ENCODE measurements at places on chromosomes 12 and 14.

DNA sequence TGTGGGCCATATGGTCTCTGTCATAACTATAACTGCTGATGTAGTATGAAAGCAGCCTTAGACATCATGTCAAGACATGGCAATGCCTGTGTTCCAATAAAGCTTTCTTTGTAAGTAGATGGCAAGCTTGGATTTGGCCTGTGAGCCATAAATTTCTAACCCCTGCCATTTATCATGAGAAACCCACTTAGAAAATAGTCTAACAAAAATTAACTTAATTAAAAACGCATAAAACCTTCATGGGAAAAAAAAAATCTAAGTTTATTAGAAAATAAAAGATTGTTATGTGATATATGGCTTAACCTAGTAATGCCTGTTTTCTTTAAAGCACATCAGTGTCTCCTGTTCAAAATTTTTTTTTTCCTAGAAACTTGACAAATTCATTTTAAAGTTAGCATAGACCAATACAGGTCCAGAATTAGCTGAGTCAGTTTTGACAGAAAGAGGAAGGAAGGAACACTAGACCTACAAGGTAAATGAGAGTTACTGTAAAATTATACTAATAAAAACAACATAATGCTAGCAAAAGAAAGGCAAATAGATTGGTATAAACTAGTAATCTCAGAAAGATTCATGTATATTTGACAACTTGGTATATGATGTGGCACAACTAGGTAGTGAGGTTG lies 68.2 kb downstream of the USP15 start:
- peak; percentile 30 for DNase-seq

- no peak for DNase-seq
Observed at GRCh38 chr12:131357185-131357747, 353.6 kb upstream of the SFSWAP start.

DNA sequence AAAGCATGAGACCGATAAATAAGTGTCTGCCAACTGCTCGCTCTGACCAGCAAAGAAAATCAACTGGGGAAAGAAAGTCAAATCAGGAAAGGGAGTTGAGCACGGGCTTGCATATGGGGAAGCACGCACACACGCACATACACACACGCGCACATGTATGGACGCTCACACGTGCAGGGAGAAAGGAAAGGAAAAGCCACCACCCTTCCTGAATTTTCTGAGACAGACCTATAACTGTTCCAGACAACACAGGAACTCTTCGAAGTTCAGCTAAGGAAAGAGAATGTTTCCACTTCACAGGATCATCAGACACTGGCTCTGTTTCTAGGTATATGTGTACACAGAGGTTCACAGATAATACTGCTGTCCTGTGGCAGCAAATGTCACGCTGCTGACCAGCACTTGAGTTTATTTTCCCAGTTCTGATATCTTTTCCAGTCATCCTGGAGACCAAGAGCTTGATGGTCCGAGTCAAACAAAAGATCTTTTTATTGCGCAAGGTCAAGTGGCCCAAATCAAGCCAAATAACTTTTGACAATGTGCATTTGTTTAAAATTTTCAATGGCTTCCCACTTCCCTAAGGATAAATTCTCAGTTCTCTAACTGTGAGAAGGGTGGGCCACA lies 82.1 kb upstream of the TMCC3 start:
- DNase-seq: no peak

DNA sequence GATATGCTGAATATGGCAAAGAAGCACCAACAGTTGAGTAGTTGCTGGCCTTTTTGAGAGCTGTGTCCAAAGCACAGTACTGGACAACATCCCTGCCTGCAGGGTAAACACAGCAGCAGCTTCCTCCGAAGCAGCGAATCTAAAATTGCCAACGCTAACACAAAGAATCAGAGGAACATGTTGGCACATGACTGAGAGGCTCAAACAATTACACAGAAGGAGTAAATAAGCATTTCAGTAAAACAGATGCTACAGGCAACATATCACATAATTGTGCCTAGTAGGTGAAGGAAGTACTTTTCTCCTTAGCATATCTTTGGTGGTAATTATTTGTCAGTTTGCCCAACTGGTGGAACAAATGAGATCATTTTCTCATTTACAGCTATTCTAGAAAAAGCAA lies 52.1 kb downstream of the KICS2 start:
- no peak for DNase-seq

DNA sequence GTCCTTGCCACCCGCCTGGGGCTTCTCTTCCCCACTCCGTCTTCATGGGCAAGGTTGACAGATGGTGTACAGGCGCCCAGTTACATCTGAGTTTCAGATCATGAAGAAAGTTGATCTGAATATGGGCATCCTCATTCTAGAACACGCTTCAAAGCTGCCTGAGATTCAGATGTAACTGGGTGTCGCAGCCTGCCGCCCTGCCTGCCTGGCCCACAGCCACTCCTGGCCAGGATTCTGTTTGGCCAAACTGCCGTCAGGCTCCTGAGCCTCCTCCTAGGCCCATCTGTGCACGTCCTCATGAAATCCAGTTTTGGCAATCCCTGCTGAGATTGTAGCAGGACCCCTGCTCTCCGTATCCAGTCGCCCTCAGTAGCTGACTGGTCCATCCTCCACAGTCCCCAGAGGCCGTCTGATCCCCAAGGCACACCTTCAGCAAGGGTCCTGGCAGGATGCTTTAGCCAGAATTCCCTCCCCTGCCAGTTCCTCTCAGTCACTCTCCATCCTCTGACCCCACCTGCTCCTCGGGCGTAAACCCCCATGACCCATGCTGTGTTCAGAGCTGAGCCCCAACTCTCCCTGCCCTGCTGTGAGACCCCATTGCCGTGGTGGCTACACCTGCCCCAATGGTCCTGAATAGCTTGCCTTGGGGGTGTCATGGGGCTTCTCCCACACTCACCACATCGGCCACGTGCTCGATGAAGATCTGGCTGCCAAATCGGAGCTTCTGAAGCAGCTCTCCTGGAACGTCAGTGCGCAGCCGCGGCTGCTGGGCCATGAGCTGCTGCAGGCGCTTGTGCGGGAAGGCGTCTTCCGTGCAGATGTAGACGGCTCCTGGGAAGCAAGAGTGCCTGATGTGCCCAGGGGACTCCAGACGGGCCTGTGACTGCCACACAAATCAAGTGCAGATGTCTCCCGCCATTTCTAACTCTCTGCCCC lies 12.5 kb downstream of the XRCC3 start:
- DNase-seq: no peak

DNA sequence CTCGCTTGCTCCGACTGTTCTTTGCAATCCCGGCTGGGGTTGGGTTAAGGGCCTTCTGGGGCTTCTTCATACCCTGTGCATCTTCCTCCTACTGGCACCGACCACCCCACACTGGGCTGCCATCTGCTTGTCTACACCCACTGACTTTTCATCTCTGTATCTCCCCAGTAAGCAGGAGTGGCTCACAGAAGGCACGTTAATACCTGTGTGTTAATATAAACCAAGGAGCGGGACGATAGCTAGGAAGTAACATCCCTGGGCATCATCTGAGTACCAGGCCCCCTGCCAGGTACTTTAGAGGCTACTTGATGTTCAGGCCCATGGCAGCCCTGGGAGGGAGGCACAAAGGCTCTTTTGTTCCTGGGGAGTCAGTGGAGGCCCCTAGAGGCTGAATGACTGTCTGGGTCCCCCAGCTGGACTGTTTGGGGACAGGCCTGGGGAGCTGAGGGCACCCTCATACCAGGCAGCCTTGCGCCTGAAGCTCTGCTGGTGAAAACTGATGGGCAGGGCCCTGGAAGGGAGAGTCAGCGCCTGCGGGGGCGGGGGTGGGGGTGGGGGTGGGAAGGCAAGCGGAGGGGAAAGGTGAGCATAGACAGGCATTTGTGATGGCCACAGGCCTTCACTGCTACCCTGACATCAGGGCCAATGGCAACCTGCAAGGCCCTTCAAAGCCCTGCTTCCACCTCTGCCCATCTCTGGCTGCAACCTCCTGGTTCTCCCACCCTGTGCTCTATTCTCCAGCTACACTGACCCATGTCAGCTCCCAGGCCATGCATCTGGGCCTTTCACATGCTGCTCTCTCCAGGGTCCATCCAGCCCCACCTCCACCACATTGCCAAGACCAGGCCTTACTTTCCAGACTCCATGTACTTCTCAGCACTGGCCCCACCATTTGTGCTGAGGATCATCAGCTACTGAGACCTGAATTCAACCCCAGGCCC lies 34.2 kb upstream of the DEGS2 start:
- DNase-seq: peak; percentile 70

- DNase-seq: no peak
Observed at GRCh38 chr12:88868050-88868449, 287.8 kb upstream of the KITLG start.

DNA sequence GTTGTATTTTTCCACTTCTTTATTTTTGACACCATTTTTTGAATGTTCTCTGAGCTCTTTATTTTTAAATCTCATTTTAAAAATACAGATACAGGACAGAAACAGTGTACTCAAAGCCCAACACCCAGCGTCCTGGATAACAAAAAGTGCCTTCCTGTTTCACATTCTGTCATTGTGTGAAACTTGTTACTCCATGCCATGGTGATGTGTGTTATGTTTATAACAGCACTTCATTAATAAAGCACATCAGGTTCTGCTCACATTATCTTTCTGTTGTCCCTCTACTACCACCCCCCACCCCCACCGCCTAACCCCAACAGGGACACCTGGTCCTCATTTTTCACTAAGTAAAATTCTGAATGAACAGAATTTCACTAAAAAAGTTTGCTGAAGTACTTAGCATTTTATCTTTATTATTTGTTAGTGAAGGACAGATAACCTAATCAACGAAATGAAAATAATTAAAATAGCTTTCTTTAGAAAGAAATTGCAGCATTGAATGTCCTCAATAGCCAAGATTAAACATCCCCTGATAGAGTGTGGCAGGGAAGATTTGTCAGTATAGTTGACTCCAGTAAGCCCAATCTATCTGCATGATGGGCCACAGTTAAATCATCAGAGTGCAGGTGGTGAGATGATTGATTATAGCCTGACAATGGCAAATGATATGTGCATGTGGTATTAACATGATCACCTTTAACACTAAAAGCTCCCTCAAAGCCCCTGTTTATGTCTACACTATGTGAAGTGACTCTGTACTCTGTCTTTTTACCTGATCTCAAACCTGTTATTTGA lies 153.9 kb downstream of the ACSS3 start:
- no peak for DNase-seq

GRCh38 chr12:18204053-18204452 lies 57.3 kb upstream of the PIK3C2G start:
- DNase-seq: no peak

DNA sequence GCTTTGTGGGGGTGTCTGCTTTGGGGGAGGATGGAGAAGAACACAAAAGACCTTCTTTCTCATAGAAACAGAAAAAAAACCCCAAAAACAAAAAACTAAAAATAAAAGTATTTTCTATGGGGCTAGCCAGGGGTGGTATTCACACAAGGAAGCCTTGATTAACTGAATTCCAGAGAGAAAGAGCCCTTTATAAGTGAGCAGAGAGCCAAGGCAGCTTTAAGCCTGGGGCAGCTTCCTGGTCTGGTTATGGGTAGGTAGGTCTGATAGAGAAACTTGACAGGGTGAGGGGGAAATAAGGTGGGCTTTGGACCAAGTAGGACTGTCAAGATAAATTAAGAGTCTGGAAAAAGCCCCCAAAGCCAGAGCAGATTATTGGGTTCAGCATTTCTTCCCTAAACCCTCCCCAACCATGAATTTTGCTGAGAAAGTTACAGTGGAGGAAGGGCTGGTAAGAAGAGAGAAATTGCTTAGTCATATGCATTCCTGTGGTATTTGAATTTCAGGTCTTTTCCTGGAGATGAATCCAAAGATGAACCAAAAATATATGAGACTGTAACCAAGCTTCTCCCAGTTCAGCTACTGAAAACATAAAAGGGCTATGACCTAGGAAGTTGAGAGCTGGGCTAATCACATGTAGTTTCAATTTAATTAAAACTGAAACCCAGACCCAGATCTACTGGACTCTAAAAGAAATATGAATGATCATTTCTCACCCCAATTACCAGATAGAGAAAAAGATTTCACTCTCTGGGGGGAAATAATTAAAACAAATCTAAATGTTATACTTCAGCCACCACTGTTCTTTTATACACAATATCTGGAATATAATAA lies 144.8 kb downstream of the TBC1D30 start:
- DNase-seq: no peak

DNA sequence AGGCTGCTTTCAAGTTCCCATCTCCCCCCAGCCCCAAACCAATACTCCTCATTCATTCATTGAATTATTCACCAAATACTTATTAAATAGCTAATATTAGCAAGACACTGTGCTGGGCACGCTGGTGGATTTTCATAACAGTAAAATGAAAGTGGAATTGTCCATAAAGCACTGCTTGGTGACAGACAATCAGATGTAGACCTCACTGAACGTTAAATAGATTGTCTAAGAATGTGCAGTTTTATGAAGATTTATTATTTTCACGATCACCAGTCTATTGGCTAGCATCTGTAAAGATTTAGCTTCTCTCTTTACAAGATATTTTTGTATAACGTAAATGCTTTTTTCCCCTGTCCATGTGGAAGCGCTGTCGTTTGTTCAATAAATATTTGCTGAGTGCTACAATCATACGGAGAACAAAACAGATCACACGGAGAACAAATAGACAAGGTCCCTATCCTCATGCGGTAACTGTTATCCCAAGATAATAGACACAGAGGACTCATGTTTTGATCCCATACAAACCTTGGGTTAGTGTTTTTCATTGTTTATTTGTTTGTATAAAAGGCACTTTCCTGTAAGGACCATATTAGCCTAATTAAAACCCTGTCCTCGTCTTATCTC lies 397.6 kb downstream of the BCAT1 start:
- DNase-seq: no peak

DNA sequence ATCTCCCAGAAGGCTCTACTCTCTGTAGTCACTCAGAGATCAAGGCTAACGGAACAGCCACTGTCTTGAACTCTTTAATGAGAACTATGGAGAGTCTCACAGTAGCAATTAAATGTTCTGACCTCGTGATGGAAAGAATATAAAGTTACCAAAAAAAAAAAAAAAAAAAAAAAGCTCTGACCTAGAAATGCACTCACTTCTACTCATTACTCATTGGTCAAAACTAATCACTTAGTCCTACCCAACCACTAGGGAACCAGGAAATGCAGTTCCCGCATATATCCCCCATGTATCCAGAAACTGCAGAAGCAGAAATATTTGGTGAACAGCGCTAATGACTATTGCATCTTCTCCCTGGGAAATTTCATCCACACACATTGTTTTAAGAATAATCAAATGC lies 29.5 kb upstream of the C12orf76 start:
- no peak for DNase-seq

- no peak for DNase-seq
Observed at GRCh38 chr12:109795023-109795422, 38.2 kb downstream of the TRPV4 start.

- DNase-seq: no peak
Observed at GRCh38 chr12:118908811-118909210, 72.5 kb upstream of the SRRM4 start.

DNA sequence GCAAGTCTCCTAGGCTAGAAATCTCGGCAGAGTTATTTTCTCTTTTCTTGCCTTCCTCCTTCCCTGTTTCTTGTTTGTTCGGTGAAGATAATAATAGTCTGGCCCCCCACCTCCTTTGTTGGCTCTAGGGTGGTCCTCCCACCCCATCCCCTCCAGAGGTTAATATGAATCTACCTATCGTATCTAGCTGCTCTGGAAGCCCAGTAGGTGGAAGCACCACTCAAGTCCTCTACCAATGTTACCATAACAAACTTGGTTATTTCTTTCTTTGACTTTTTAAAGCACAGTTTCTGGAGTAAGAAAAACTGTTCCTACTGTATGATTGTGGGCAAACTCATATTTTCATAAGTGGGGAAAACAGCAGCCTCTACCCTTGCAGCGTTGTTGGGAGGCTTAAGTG lies 19.7 kb upstream of the GRIP1 start:
- DNase-seq: no peak
